ENCODE measurements at places on chromosomes 12 and 14. TPM values are rescaled to one million over a fixed set of nuclear protein-coding genes. Genes with fewer than 3 reads are reported as not detected.

GRCh38 chr14:105073720-105074600, 8.7 kb upstream of the GPR132 start:
- DNase-seq, result no peak

The KRT75 gene
- not detected for total RNA-seq

The LIN7A gene
- total RNA-seq, result 0.20 TPM

- no peak for DNase-seq
These were observed 224.4 kb downstream of the SPTSSA start for GRCh38 chr14:34237677-34238076.

The AMN1 gene
- total RNA-seq, result 7.8 TPM

The OR6C2 gene
- total RNA-seq, result not detected

Measured in lung microvascular endothelial cell (primary cell).